NCI-H460 (cell line): ENCODE measurements at places on chromosomes 3 and 15.

DNA sequence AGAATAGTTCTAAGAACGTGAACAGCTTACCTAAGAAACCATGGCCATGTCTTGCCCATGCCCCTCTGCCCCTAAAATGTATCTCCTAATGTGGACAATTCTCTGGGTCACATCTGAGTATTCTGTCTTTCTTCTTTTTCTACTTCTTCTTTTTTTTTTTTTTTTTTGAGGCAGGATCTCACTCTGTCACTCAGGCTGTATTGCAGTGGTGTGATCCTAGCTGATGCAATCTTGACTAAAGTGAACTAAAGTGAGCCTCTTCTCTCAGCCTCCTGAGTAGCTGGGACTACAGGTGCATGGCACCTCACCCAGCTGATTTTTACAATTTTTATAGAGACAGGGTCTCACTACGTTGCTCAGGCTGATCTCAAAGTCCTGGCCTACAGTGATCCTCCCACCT is 204.8 kb upstream of the ZPLD1 start:
- DNase-seq, result no peak

- no peak for DNase-seq
These were observed 111.9 kb downstream of the ETFA start for GRCh38 chr15:76199106-76200082.

DNA sequence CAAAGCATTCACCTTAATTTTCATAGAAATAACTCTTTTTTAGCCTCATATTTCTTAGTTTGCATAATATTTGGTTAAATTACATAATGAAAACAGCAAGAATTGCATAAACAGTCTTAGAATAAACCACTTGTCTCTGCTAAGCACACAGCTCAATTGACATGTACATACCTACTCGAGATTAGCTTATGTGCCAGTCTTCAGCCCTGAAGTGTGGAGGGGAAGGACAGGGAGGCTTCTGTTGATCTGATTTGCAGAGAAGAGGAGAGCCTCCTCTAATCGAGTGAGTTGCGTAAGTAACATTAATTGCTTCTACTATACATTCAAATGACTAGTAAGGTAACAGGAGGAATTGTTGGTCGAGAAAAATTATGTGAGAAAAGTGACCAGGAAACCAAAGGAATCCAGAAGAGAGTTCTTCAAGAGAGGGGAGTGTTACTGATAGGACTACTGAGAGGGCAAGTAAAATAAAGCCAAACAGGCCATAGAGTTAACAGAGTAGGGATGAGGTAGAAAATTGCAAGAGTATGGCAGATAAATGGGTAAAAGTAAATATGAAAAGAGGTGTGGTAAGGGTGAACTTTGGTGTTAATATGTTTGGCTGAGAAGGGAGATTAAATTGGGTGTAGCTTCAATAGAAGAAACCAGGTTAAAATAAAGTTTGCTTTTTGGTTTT is 7.1 kb upstream of the GOLIM4 start:
- DNase-seq, result no peak

DNA sequence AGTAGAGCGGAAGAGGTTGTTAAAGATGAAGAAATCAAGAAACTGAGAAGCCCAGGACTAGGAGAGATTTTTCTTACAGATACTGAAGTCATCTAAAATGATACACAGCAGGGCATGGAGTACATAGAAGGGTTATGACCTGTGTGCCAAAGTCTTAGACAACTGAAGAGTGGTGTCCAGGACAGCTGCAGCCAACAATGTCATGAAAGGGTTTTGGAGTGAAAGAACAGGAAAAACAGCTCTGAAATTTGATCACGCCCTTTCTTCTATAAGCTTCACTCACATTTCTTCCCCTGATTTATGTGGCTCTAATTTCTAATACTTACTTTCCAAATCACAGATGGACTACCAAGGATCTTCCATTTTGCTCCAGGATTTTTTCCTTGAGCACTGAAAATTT is 3.0 kb downstream of the CFAP20DC start:
- no peak for DNase-seq

GRCh38 chr3:98793971-98794370 is 30.8 kb downstream of the ST3GAL6 start:
- DNase-seq, result no peak

- DNase-seq, result no peak
These were observed 101.8 kb downstream of the NFKBIZ start for GRCh38 chr3:101950985-101951733.

- no peak for DNase-seq
These were observed 52.8 kb downstream of the GPR160 start for GRCh38 chr3:170090601-170090981.
